Smooth muscle cell of the umbilical artery (primary cell): ENCODE measurements at places on chromosomes 12 and 14. TPM values are rescaled to one million over a fixed set of nuclear protein-coding genes. Genes with fewer than 3 reads are reported as not detected.

The PLEKHA5 gene
- total RNA-seq = 22.3 and 30.0 TPM in 2 replicates

The DIO3 gene
- not detected in 2 replicates for total RNA-seq

The TMED10 gene
- total RNA-seq = 469 and 535 TPM in 2 replicates

The CCND2 gene
- total RNA-seq = 105 and 204 TPM in 2 replicates

The CACNA2D4 gene
- total RNA-seq = not detected in 2 replicates

The KLHL33 gene
- total RNA-seq = under 0.01 and 0.05 TPM in 2 replicates

The CCDC38 gene
- not detected in 2 replicates for total RNA-seq

The NFATC4 gene
- total RNA-seq = 29.7 and 36.8 TPM in 2 replicates

The ZC2HC1C gene
- 0.60 and 0.89 TPM in 2 replicates for total RNA-seq

The GALNT8 gene
- total RNA-seq = 2.2 TPM in 1 of 2 replicates, not detected in the other

The CLEC12A gene
- total RNA-seq = not detected in 2 replicates

The CDK17 gene
- 45.1 and 75.4 TPM in 2 replicates for total RNA-seq

The NUP107 gene
- 23.5 and 71.8 TPM in 2 replicates for total RNA-seq

The NOP9 gene
- total RNA-seq = 19.6 and 23.9 TPM in 2 replicates

The NANOG gene
- total RNA-seq = not detected in 2 replicates

The BHLHE41 gene
- 16.0 and 27.8 TPM in 2 replicates for total RNA-seq

The MYH6 gene
- not detected in 2 replicates for total RNA-seq

The FGD6 gene
- 18.7 and 24.4 TPM in 2 replicates for total RNA-seq

The CPNE6 gene
- total RNA-seq = not detected in 2 replicates

The PITPNM2 gene
- 2.7 and 7.5 TPM in 2 replicates for total RNA-seq

The FITM1 gene
- not detected in 2 replicates for total RNA-seq

The HPD gene
- total RNA-seq = not detected in 2 replicates

The RPGRIP1 gene
- total RNA-seq = not detected in 2 replicates

The ASCL1 gene
- not detected in 2 replicates for total RNA-seq
